ENCODE measurements at places on chromosomes 13 and 19.

GRCh38 chr13:92461402-92461801, 765.2 kb upstream of the GPC6 start:
- no peak for DNase-seq

- DNase-seq, result no peak
Observed at GRCh38 chr19:45895519-45895972, 6.9 kb downstream of the MYPOP start.

DNA sequence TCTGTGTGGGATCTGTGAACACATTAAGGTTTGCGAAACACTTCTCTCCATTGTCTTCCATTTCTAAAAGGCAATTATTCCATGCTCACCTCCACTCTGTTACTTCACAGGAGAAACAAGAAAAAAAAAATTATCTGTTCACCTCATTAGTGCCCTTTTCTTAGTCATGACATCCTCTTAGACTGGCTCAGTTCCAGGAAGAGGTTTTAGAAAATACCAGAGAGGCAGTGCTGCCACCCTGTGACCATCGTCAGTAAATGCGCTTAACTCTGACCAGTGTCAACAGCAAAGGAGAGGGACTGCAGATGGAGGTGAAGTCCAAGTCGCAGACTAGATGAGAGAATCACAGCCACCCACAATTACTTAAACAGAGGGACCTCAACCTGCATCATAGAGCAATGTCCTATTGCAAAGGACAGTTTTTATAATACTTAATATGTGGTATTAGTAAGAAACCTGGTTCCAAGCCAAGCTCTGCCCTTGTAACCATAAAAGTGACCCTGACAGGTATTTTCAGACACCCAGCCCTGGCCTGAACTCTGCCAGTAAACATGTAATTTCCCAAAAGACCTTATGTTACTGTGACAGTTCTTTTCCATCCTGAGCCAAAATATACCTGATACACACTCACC, 19.4 kb downstream of the CEACAM21 start:
- DNase-seq, result peak; percentile 23

- DNase-seq, result peak; percentile 35
Observed at GRCh38 chr13:94416454-94417080, 62.9 kb downstream of the DCT start.

- no peak for DNase-seq
Observed at GRCh38 chr13:47707414-47707813, 293.7 kb downstream of the SUCLA2 start.

DNA sequence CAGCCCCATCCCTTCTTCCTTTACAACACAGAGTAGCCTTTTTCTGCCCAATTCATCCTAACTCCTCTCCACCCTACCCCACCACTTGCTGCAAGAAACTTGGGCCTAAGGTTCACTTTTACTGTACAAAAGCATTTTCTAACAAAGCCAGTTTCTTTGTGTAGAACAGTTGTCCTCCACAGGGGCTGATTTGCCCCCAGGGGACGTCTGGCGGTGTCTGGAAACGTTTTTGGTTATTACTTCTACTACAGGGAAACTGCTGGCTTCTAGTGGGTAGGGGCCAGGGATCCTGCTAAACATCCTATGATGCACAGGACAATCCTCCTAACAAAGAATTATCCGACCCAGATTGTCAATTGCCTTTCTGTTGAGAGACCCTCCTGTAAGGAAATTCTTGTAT, 7.3 kb upstream of the LMO7 start:
- no peak for DNase-seq

DNA sequence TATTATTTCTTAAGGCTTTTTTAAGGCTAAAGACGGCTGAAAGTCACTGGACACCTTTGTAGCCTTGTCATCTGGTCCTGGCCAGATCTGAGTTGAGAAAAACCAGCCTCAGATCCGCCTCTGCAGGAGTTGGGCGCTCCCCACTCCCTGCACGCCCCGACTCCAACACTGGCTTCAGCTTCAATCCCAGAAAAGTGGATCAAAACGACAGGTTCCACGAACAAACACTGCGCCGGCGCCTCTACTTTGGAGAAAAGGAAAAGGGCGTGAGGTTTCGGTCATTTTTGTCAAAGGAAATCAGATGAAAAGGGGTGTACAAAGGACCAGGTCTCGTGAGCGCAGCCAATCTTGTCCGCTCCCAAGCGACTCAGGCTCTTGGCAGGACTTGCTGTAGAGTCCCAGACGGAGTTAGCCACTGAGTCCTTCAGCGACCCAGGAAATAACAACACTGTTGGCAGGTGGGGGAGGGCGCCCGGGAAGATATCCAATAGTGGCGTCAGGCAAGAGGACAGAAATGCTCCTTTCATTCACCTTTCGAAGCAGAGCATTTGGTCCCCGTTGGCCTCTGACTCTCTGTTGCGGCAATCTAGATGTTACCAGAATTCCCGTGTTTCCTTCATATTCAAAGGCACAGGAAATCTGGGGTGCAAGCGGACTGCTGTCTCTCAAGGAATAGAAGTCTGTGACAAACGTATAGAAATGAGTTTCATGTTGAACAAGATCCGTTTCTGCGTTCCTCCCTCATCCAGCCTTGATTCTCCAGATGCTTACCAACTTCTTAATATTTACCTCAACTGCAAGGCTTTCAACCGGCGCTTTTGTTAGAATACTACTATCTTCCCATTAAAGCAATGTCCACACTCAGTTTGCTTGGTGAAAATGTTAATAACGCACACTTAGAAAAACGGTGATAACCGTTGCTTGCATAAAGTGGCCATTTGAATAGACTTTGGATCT, 1.8 kb upstream of the CCNA1 start:
- no peak for DNase-seq

DNA sequence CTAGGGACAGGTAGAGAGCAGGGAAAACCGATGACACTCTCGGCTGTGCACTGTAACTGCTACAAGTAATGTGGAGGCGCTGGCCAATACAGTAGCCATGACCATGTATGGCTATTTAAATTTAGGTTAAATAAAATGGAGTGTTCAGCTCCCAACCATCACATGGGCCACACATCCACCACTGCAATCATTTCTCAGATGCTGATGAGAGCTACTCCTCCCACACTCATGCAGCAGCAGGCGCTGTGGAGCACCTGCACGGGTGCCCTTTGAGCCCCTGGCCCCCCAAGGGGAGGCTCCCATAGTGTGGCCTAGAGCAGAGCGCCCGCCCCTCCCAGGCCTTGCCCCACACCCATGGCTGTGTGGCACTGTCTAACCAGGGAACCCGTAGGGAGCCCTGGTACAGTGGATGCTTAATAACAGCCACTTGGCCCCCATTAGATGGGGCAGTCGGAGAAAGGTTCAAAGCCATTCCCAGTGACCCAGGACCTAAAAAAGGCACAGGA, 6.0 kb downstream of the ACP4 start:
- DNase-seq, result no peak

- peak; percentile 12 for DNase-seq
Observed at GRCh38 chr13:87259479-87260083, 411.6 kb upstream of the SLITRK5 start.

DNA sequence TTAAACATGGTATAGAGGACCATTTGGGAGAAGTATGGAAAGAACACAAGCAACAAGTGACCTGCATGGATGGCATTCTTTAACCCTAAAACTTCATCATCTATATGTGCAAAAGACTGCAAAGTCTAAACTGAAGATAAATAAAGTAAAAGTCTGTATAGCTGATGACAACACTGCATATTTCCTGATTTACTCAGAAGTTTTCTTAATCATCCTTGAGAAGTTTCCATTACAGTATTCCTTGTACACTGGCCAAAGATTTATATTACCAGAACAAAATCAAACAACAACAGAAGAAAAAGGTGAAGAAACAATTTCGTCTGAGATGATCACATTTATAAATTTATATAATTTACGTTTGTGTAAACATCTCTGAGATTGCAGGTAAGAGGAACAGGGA, 805.7 kb downstream of the PCDH9 start:
- no peak for DNase-seq

- no peak for DNase-seq
Observed at GRCh38 chr19:13959962-13960862, 7.9 kb downstream of the DCAF15 start.

- DNase-seq, result no peak
Observed at GRCh38 chr13:44362394-44363040, 11.1 kb upstream of the SERP2 start.

GRCh38 chr13:80957019-80957655, 616.2 kb upstream of the SPRY2 start:
- DNase-seq, result no peak

DNA sequence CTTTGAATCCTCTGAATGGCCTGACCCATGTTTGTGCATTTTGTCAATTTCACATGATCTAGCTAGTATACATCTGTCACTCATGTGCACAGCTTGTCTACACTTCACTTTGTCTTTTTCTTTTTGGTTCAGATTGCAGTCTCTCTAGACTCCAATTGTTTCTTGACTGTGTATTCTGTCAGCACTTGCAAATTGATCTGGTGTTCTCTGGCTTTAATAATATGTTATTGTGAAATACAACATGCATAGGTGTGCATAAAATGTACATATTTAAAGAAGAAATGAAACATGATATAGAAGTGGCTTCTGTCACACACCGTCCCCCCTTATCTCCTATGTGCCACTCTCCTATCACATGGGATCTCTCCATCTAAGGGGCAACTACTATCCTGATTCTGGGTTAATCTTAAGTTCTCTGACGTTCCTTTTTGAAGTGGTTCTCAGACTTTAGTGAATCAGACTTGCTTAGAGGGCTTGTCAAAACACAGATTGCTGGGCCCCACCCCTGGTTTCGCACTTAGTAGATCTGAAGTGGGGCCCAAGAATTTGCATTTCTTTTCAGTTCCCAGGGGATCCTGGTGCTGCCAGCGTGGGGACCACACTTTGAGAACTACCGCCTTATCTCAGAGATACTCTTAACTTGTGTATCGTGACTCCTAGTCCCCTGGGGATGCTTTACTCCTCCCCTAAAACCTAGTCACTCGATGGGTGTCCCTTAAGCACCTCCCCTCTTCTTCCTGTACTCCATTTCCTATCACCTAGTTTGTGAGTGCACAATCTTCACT, 5.8 kb downstream of the KRTDAP start:
- no peak for DNase-seq

- DNase-seq, result no peak
Observed at GRCh38 chr19:43774103-43774939, 6.5 kb downstream of the KCNN4 start.

DNA sequence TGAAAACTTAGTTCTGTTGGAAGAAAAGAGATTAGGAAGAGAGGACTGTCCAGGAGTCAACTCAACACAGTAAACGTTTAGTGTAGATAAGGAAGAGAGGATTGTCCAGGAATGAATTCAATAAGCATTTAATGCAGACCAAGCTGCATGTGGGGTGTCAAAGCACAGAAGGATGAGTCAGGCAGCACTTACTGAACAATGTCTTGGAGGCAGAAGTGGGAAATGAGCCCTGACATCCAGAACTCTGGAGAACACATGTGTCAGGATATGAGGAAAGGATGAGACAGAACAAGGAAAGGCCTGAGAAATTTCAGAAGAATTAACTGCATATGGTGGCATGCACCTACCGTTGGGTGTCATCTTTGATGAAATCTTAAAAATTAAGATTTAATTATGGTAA, 429.2 kb upstream of the HTR2A start:
- DNase-seq, result no peak

DNA sequence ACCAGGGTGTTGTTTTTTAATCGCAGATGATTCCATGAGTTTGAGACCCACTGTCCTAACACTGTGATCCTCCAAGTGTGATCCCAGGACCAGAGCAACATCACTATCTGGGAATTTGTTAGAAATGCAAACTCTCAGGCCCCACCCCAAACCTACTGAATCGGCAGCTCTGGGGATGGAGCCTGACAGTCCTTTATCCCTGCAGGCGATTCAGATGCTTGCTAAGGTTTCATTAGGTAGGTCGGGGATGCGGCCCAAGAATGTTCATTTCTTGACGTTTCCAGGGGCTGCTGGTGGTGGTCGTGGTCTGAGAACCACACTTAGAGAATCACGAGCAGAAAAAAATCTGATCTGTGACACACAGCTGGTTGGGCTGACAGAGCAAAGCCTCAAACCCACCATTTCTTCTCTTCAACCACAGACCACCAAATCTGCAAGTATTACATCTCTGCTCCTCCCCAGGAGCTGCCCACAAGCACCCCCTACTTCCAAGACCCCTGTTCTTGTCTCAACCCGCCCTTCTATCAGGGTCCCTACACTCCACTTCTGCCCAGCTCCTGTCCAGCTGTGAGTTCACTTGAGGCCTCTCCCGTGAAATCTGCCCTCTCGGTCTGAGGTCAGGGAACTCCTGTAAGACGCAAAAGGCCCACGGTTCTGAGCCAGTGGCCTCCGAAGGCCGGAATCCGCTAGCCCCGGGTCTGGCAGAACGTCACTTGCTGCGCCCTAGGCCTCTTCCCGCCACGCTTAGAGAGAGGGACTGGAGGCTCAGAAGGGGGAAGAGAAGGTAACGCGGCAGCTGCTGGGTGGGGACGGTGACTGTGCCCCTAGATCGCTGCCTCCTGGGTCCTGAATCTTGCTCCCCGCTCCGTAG, 1.1 kb upstream of the FARP1 start:
- DNase-seq, result peak; percentile 69

- no peak for DNase-seq
Observed at GRCh38 chr19:2766594-2767372, 16.3 kb downstream of the SGTA start.

DNA sequence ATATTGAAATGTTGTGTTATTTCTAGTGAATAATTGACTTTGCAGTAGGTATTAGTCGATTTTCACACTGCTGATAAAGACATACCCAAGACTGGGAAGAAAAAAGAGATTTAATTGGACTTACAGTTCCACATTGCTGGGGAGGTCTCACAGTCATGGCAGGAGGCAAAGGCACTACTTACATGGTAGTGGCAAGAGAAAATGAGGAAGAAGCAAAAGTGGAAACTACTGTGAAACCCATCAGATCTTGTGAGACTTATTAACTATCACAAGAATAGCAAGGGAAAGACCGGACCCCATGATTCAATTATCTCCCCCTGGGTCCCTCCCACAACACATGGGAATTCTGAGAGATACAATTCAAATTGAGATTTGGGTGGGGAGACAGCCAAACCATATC, 9.9 kb upstream of the C5AR2 start:
- no peak for DNase-seq

DNA sequence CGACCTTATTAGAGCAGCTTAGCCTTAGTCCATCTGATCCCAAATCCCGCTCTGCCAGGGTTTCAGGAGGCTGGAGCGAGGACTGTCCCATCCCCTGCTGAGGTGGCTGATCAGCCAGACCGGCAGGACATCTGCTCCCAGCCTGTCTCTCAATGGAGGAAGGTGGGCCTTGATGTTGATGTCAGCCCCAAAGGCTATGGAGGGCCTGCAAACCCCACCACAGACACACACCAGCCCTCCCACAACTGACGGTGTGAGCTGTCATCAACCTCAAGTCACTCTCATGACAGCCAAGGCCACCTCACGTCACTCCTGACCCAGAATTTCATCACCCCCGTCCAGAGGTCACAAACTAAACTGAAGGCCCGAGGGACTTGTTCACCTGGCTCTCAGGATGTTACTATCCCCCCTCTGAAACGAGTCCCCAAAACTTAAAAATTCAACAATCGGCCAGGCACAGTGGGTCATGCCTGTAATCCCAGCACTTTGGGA, 25.5 kb downstream of the RHPN2 start:
- no peak for DNase-seq

- peak; percentile 33 for DNase-seq
Observed at GRCh38 chr19:42255766-42256745, 1.1 kb upstream of the ERF start.

GRCh38 chr13:101447852-101448251, 4.6 kb upstream of the ITGBL1 start:
- DNase-seq, result no peak

All from NCI-H526 treated with DMSO at 0.1 percent for 48 hours (cell line).